ENCODE measurements at places on chromosomes 16 and 17. TPM values are rescaled to one million over a fixed set of nuclear protein-coding genes. Genes with fewer than 3 reads are reported as not detected.

- no peak for DNase-seq
Measured at GRCh38 chr16:19522760-19523159, 862 bp upstream of the GDE1 start.

DNA sequence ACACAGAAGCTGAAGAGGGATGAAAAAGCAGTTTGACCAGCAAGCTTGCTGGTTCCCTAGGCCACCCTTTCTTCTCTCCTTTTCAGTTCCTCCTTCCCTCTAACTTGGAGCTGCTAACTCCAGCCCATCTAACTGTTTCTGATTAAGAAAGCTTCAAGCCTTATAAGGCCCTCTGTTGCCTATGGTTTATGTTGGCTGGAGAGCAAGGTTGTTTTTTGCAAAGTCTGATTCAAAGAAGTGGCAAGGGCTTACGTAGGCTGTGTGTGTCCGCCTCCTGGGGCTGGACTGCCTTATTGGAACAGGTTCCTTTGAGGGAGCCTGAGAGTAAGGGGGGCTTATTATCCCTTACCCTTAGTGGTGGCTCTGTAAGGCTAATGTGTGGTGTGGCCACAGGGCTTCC, 7.1 kb downstream of the AKAP1 start:
- no peak for DNase-seq

DNA sequence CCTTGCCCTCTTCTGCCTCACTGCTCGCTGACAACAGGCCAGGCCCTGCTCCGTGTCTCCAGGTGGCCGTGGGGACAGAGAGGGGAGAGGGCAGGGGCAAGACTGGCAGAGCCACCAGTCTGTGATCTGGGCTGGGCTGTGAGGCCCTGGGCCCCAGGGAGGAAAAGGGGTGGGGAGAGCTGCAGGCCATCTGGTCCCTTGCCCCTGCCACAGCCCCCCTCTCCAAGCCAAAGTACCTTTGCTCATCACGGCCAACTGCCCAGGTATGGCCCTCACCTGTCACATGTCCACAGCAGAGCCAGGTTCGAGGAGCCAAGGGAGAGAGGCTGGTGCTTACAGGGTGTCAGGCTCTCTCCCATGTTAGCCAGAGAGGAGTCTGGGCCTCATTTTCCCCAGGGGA, 91.4 kb upstream of the LHX1 start:
- DNase-seq, result no peak

DNA sequence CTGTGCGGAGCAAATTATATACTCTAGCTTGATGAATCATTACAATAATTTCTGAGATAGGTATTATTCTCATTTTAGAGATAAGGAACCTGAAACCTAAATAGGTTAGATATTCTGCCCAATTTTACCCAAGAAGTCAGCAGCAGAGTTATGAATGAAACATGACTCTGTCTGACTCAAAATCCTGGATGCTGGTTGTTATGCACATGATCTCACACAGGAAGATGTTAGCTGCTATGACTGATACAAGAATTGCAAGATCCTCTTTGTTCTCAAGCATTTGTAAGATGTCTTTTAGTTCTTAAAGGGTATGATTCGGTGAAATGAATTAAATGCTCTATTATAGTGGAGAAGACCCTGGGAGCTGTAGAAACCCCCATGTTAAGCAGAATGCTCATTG, 447.8 kb downstream of the KIF2B start:
- no peak for DNase-seq

- DNase-seq, result no peak
Measured at GRCh38 chr17:57667461-57667923, 77.6 kb downstream of the CCDC182 start.

GRCh38 chr16:1344499-1344898, 7.2 kb downstream of the TSR3 start:
- DNase-seq, result no peak

- DNase-seq, result no peak
Measured at GRCh38 chr16:70740914-70741782, 55.3 kb upstream of the MTSS2 start.

GRCh38 chr17:40506786-40507185, 5.4 kb upstream of the TNS4 start:
- no peak for DNase-seq

The ZSWIM7 gene
- 25.8 TPM for polyA plus RNA-seq

The SHISA9 gene
- 0.03 TPM for polyA plus RNA-seq

The KRT39 gene
- not detected for polyA plus RNA-seq

The NPIPB9 gene
- 0.32 TPM for polyA plus RNA-seq

Measured in GM12878 (cell line).